ENCODE measurements at places on chromosomes 7 and 10. TPM values are rescaled to one million over a fixed set of nuclear protein-coding genes. Genes with fewer than 3 reads are reported as not detected.

ANKRD30A gene
- total RNA-seq = not detected

TAC1 gene
- not detected for total RNA-seq

FFAR4 gene
- total RNA-seq = not detected

AKR1C8 gene
- total RNA-seq = 1.1 TPM

PLCE1 gene
- 0.08 TPM for total RNA-seq

HECTD2 gene
- 7.0 TPM for total RNA-seq

SPDYE5 gene
- 0.24 TPM for total RNA-seq

EBLN1 gene
- total RNA-seq = not detected

Data from activated T-helper 17 cell treated with anti-CD3 and anti-CD28 coated beads, Interleukin-2, amount 50 U/mL, for 72 hours (primary cell).